ENCODE measurements at places on chromosomes 5 and 9.

- no peak for DNase-seq
Measured at GRCh38 chr9:114884787-114885452, 45.5 kb downstream of the TNFSF8 start.

- DNase-seq: no peak
Measured at GRCh38 chr5:138482638-138483037, 17.4 kb downstream of the EGR1 start.

- DNase-seq: peak; percentile 47
Measured at GRCh38 chr9:127612939-127613582, 984 bp downstream of the STXBP1 start.

- DNase-seq: no peak
Measured at GRCh38 chr9:34267660-34268059, 61.4 kb downstream of the KIF24 start.

GRCh38 chr9:134752471-134753168 lies 111.0 kb downstream of the COL5A1 start:
- no peak for DNase-seq

DNA sequence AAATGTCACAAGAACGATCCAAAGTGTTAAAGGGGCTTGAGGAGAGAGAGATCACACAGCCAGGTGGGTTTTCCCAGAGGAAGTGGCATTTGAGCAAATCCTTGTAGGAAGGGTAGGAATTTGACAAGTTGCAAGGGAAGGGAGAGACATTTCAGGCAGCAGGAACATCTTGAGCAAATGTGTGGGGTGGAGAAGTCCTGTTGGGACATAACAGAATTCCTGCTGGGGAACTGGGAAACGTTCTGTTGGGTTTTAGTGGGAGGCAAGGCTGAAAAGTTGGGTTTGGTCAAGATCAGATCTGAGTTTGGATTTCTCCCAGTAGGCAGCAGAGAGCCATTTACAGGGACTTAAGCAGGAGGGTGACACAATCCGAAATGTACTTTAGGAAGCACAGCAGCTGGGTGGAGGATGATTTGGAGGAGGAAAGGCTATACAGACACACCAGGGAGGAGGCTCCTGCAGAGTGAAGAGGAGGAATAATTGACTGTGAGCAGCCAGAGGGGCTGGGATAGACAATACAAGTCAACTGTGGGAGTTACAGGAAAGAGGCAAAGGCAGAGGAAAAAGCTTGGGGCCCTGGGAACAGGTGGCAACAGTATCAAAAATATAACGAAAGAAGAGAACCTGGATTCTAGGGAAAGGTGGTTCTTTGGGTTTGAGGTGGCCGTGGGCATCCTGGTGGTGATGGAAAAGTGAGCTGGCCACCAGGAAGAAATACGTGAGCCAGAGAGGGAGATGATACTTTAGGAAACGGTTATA lies 3.1 kb upstream of the ZSWIM6 start:
- DNase-seq: no peak

DNA sequence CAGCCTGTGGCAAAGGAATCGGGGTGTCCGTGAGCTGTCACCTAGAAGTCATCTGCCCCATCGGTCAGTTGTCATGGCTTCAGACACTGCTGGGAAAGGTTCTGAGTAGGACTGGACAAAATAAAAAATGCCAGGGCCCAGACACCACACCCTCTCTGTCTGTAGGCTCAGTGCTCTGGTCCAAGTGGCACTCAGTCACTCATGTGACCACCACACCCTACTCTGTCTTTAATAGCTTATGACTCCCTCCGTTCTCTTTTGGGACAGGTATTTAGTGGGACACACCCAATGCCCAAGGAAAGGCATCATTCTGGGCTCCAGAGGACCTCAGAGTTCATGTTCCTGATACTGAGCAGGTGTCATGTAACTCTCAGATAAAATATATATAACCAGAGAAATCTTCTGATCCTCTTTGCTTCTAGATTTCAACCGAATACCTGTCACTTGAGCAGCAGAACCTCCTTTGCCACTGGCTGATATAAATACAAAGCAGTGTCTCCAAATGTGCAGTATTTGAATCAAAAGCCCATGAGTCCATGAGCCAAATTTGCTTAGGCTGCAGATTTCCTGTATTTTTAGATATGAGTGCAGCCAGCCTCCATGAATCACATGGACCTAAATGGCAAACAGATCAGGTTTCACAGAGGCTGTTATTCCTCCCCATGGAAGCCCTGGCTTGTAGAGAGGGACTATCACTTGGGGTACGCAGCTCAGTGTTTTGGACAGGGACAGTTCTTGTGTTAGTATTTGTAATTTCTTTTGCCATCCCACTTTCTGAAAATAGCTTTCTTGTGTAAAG lies 272.0 kb downstream of the ARHGAP26 start:
- no peak for DNase-seq

DNA sequence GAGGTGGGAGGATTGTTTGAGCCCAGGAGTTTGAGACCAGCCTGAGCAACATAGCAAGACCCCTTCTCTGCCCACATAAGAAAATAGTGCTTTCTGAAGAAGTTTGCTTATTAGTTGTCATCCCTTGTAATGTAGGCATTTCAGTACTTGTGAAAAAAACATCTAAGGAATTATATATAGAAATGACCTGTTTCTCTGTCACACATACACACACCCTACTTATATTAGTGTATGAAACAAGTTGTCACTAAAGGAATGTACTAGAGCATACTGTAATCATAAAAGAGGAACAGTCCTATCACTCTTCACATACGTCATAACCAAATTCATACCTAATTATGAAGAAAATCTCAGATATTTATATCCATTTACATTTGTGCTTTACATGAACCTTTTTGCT lies 122.0 kb downstream of the NIPBL start:
- DNase-seq: no peak

DNA sequence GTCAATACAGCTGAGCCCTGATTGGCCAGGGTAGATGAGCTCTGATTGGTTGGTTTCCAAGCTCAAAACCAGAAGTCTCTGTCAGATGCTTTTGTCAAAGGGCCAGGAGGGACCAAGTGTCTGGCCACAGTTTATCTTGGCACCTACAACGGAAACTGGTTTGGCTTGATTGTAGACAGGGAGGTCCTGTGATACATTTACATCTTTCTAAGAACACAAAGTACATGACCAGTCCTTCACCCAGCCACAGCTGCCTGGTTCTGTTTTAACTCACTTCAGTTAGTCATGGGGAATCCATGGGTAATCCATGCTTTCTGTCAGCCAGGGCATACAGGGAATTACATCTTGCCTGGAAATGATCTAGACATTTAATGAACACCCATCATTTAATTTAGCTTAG lies 171.2 kb downstream of the SLC12A2 start:
- no peak for DNase-seq

DNA sequence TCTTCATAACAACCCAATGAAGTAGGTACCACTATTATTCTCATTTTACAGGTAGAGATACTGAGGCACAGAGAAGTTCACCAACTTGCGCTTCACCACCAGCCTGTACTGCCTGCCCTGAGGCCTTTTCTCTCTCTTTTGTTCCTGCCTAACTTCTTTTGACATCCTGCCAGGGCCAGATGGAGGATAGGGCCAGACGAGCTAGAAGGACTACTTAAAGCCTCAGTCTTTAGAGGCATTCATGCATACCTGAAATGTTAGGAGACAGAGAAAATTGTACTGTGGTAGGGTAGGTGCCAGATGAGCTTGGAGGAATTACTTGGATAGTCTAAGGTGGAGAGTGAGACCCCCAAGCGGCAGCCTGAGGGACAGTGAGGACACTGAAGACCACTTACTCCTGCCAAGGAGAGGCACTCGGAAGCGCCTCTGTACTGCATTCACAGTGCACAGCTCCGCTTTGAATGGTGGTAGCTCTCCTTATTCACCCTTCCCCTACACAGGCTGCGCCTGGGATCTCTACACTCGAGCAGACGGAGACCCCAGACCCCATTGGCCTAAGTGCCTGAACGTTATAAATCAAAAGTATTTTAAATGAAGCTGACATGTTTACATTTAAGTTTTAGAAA lies 6.2 kb upstream of the ORM1 start:
- no peak for DNase-seq

DNA sequence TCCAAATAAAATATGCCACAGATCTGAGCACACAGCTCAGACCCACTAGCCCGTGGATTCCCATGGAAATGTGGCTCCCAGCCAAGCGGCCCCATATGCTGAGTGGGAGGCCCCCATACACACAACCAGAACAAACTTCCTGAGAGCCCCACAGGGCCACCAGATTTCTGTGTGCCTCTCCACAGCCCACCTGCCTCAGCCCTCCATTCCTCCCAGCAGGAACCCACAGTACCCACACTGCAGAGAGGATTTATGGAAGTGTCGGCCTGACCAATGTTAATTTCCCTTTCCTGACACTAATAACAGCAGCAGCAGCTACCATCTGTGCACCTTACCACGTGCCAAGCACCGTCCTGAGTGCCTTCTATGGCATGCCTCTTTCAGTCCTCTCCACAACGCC lies 99.3 kb upstream of the SPOCK1 start:
- DNase-seq: no peak

DNA sequence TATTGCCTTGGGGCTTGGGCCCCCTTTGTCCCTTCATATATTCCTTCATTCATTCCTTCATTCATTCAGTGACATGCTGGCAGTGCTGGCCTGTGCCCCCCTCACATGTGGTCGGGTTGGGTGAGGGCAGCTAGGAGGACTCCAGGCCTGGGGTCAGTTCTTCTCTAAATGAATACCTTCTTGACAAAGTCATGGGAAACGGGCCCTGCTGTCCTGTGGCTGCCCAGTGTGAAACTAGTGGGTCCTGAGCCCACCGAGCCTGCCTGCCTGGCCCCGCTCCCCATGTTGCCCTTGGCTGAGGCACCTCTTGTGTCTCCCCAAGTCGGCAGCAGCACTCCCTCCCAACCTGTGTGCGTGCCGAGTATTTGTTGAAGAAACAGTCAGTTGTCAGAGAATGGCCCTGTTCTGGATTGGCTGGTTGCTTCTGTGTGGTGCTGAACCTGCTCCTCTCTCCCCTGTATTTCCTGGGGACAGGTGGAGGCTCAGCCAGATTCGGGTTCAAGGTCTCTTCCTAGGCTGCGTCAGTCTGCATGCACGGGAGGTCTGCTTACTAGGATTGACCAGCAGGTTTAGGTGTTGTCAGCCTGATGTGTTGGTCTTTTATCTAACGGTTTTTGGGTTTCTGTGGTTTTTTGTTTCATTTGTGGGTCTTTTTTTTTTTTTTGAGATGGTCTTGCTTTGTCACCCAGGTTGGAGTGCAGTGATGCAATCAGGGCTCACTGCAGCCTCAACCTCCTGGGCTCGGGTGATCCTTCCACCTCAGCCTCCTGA lies 3.0 kb upstream of the CEL start:
- no peak for DNase-seq

GRCh38 chr5:84362061-84362720 lies 22.5 kb downstream of the EDIL3 start:
- no peak for DNase-seq

DNA sequence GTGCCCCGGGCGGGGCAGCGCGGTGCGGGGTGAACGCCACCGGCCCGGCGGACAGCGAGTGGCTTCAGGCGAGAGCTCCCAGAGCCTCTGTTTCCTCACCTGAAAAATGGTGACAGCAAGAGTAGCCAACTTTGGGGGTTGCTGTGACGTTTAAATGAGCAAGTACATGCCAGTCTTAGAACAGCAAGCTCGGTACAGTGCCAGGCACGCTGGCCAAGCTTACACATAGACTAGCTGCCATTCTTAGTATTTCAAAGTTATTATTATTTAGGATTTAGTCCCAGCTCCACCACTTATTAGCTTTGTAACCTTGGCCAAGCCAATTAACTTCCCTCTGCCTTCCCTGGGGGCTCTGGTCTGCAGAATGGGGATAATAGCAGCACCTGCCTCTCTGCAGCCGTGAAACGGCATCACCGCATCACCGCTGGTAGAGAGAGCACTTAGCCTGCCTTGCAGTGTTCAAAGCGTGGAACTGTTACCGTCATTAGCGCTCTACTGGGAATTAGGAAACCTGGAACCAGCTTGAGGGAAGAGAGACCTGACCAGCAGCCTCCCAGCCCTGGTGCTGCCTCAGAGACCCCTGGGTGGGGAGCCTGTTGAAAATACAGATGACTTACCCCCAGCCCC lies at the start of gene C9orf50:
Gene C9orf50 (minus strand): TSS at position 433 of the 627 bp plus-strand sequence. CDS start 527 bp downstream, outside the sequence.
- no peak for DNase-seq

GRCh38 chr9:36874921-36875320 lies 159.1 kb downstream of the PAX5 start:
- no peak for DNase-seq

DNA sequence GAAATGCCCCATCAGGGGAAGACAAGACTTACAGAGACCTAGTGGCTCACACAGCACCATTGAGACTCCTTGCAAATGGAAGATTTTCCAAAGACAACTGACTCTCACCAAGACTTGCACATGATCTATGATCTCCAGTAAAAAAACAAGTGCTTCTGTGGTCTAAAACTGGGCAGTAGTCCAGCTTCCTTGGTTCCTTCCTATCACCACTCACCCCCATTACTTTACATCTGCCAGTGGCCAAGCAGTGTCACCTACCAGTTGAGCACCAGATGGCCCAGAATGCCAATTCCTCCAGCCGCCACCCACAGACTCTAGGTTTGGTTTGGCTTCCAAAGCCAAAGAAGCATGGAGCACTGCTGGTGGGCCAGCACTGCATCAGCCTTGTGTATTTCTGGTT lies 47.7 kb downstream of the SH3TC2 start:
- DNase-seq: no peak

GRCh38 chr5:150847334-150847695 lies 994 bp downstream of the IRGM start:
- DNase-seq: no peak

GRCh38 chr9:89444274-89444673 lies 53.6 kb downstream of the SEMA4D start:
- peak; percentile 71 for DNase-seq

GRCh38 chr5:156647034-156647451 lies 203.1 kb upstream of the PPP1R2B start:
- DNase-seq: no peak

DNA sequence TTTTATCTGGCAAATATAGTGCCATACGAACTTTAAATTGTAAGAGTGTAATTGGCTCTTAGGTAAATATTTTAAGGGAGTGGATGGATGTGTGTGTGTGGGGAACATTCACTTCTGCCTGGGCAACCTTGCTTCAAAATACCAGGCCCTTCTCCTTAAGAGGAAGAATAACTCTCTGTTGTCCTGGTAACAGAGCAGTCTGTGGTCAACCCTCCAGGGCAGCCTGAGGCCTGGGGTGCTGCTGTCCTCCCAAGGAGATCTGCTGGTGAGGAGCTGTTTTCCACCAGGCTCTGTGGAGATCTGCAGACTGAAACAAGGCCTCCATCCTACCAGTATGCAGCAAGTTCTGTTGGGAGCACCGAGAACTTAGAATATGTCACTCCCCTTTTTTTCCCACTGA lies 325.2 kb downstream of the PSAT1 start:
- DNase-seq: no peak

GRCh38 chr5:145163876-145164275 lies 671.3 kb downstream of the PRELID2 start:
- DNase-seq: no peak

- DNase-seq: no peak
Measured at GRCh38 chr5:173458828-173459609, 130.8 kb upstream of the STC2 start.

- no peak for DNase-seq
Measured at GRCh38 chr5:126208691-126209090, 214.5 kb upstream of the GRAMD2B start.

- no peak for DNase-seq
Measured at GRCh38 chr9:37669232-37669631, 18.5 kb downstream of the FRMPD1 start.
